ENCODE measurements at places on chromosomes 4 and X.

DNA sequence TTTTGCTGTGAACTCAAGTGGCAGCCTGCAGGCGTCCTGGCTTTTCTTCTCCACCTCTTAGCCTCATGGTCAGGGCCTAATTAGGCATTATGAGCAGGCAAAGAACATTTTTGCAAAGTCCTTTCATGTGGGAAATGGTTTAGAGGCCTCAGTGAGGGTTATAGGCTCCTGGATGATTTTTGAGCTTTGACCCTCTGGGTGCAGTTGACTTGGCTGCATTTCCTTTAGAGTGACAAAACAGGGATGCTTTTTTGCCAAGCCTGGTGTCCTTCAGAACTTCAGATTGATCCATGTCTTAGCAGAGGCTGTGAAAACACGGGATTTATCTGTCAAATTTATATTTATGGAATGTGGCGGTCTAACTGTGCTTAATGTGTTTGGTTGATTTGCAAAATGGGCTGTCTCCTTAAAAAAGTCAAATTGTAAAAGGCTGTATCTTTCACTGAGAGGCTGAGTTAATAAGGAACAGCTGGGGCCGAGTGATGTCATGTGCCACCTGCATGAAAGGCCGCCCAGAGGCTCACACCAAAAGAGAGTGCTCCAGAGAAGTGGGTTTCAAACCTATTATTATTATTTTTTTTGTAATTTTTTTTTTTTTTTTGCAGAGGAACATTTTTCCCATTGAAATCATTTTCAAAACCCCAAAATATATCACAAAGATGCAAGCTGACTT, 192.2 kb upstream of the ARX start:
- DNase-seq = no peak

DNA sequence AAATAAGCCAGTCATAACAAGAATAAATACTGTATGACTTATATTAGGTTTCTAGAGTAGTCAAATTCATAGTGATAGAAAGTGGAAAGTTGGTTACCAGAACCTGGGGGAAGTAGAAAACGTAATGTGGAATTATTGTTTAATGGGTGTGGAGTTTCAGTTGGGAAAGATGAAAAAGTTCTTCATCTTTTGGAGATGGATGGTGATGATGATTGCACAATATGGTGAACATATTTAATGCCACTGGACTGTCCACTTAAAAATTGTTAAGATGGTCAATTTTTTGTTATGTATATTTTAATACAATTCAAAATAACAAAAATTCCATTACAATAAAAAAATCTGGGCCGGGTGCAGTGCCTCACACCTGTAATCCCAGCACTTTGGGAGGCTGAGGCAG, 289.6 kb downstream of the ZIC3 start:
- no peak for DNase-seq

DNA sequence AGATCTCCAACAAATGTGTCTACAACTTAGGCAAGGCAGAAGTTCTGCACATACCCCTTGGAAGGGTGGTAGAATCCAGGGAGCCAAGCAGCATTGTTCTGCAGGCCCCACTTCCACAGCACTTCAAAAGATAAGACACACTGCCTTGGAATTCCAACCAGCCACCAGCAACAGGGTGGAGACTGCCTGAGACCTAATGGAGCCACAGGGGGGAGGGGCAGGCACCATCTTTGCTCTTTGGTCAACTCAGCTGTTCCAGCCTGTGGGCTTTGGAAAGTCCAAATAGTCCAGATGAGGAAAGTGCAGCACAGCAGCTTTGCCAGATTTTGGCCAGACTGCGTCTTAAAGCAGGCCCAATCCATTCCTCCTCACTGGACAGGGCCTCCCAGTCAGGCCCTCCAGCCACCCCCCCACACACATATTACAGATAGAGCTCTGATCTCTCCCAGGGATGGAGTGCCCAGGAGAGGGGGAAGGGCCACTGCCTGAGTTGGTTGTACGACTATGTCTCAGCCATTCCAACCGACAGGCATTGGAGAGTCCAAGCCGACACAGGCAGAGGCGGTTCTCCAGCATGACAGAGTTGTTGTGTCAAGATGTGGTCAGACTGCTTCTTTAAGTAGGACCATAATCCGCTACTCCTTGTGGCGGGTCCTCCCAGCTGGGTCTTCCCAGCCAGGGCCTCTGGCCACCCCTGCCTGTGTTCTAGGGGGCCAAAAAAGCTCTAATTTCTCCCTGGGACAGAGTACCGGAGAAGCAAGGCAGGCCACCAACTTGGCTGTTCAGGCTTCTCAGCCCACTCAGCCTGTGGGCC, 42.5 kb upstream of the ANTXR2 start:
- DNase-seq = no peak

DNA sequence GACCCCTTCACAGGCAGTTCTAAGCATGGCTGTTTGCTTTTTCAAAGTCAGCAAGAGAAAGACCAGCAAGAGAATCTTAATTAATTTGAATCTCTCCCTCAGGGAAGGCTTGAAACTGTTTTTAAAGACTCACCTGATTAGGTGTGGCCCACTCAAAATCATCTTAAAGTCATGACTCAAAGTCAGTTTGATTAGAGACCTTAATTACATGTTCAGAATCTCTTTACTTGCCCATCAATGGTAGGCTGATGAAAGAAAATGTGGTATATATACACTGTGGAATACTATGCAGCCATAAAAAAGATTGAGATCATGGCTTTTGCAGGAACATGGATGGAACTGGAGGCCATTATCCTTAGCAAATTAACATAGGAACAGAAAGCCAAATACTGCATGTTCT, 247.5 kb upstream of the PRKX start:
- DNase-seq = no peak

DNA sequence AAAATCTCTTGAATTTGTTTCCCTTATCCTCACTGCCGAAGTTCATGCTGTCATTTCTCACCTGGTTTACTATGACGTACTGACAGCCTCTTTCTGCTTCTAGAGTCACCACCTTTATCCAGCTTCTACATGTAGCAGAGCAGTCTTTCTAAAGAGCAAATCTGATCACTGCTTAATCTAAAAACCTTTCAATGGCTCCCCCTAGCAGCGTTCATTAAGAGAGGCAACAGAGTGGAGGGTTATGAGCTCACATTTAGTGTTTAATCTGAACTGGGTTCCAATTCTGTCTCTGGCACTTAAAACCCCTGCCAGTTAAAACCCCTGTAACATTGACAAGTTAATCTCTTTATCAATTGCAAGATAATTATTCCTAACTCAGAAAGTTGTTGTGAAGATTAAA, 4.4 kb downstream of the RBPJ start:
- DNase-seq = peak; percentile 16

GRCh38 chr4:2977211-2978088, 14.1 kb downstream of the GRK4 start:
- DNase-seq = no peak

DNA sequence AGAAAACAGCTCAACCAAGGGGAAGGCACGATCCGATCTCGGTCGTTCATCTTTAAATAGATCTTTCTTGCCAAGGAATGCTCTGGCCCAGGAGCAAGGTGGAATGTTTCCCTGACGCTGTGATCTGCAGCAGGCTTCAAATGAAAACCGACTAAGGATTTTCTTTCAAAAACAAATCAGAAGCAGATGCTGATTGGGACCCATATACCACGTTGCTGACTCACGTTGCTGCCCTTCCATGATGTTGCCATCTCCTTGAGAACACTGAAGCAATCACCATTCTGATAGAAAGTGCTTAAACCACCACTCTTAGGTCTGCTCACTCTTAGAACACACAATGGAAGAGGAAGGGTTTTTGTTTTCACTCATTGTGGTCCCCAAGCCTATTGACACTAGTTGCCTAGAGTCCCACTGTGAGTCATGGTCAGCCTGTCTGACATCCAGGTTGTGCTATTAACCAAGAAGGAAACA, 26.1 kb downstream of the LAMTOR3 start:
- no peak for DNase-seq

DNA sequence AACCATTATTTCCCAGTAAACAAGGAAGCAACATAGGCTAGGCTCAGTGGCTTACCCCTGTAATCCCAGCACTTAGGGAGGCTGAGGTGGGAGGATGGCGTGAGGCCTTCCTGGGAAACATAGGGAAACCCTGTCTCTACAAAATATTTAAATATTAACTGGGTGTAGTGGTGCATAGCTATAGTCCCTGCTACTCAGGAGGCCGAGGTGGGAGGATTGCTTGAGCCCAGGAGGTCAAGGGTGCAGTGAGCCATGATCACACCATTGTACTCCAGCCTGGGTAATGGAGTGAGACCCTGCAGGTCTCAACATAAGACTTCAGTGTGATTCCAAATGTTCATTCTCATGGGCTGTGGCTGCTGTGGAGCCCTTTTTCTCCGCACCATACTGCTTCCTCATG, 34.9 kb downstream of the FHDC1 start:
- DNase-seq = no peak

DNA sequence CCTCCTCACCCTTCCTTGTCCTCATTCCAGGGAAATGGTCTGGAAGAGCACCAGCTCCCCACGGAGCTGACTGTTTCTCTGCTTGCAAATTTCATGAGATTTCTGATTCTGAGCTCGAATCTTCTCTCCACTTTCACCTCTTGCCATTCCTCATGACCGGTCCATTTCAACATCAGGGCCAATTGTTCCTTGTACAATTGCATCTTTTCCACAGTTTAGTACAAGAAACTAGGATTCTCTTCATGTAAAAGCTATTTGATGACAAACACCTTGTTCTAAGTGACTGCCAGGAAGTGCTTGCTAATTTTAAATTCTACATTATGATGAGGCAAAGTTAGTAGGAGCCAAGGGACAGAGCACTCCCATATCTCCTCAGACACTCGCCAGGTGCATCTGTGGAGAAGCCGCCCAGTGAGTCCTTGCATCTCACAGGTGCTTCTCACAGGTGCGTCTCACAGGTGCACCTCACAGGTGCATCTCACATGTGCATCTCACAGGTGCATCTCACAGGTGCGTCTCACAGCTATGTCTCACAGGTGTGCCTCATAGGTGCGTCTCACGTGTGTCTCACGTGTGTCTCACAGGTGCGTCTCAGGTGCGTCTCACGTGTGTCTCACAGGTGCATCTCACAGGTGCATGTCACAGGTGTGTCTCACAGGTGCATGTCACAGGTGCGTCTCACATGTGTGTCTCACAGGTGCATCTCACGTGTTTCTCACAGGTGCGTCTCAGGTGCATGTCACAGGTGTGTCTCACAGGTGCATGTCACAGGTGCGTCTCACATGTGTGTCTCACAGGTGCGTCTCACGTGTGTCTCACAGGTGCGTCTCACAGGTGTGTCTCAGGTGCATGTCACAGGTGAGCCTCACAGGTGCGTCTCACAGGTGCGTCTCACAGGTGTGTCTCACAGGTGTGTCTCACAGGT, 3.0 kb upstream of the PDE6B start:
- DNase-seq = no peak

- DNase-seq = no peak
Observed at GRCh38 chr4:39394706-39395105, 12.0 kb upstream of the KLB start.

- no peak for DNase-seq
Observed at GRCh38 chr4:119861731-119862130, 204.9 kb downstream of the MAD2L1 start.

GRCh38 chr4:57320849-57321248, 210.7 kb upstream of the IGFBP7 start:
- no peak for DNase-seq

GRCh38 chr4:80307774-80308465, 27.6 kb upstream of the CFAP299 start:
- DNase-seq = no peak

DNA sequence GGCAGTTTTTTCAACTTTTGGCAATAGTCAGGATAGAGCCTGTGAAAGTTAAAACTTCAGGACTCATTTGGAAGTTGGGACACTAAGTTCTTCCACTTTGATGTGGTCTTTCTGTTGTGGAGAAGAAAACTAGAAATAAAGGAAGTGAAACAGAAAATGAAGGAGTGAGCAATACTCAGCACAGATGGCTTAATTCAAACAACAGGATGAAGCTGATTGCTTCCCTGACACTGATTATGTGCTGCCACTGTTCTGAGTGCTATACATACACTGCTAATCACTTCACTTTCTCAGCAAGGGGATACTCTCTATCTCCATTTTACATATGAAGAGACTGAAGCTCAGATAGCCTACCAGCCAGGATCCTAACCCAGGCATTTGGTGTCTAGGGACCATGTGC, 235.1 kb upstream of the CPEB2 start:
- DNase-seq = no peak

DNA sequence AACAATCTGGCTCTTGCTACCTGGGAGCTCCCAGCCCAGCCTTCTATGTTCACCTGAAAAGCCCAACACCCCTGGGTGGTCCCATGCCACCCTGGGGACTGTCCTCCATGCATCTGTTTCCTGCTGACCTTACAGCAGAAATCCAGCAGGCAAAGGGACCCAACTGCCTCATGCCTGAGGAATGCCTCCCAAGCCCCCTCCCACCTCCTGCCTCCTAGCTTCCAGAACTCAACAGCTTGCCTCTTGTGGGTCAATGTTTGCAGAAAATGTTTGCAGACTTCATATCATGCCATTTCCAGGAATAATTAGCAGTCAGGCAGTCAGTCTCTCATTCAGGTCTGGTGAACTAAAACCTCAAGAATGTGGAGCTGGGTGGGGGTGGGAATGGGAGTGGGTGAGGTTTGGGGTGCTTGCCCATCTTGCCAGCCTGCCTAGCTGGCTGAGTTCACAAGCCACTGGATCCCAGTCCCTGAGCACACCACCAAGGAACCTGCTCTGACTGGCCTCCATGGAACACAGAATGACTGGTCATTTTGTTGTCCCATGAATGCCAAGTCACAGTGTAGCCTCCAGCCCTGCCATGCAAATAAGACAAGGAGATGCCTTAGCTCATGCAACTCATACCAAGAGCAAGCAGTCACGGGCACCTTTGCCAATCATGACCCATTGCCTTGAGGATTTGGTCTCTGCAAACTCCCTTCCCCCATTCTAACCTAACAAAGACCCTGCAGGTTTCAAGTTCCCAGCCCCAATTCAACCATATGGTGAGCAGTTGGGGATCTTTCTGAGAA, 12.1 kb upstream of the PLAC1 start:
- no peak for DNase-seq

DNA sequence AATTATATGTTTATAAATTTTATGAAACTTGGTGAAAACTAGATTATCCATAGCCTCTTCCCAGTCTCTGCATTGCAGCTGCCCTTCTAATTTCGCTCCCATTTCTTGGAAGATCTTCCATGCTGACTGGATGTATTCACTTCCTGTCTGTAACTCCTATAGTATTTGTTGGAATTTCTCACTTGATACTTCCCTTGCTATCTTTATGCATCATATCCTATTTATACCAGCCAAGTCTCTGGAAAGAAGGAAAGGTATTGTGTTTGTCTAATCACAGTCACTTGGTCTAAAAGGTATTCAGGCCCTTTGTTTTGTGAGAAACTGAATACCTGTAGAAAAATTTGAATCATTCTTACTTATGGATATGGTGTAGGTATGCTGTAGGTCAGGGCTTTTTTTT, 870.9 kb upstream of the FRG1 start:
- DNase-seq = no peak

- no peak for DNase-seq
Observed at GRCh38 chr4:81431971-81432370, 39.7 kb downstream of the RASGEF1B start.

GRCh38 chr4:72429397-72429889, 139.6 kb downstream of the ADAMTS3 start:
- DNase-seq = no peak

GRCh38 chr4:39525822-39526690, 1.2 kb downstream of the UGDH start:
- DNase-seq = no peak
